Stimulated activated CD8-positive, alpha-beta memory T cell treated with anti-CD3 and anti-CD28 coated beads, Interleukin-4, amount 100 ng/mL, for 1 hour (primary cell): ENCODE measurements at places on chromosomes 6 and 20.

GRCh38 chr6:28682542-28682941 is 156.9 kb downstream of the GPX5 start:
- DNase-seq, result no peak

GRCh38 chr20:36856195-36856594 is 19.7 kb upstream of the TLDC2 start:
- DNase-seq, result no peak

GRCh38 chr20:3706774-3707507 is 5.5 kb downstream of the SIGLEC1 start:
- no peak for DNase-seq

DNA sequence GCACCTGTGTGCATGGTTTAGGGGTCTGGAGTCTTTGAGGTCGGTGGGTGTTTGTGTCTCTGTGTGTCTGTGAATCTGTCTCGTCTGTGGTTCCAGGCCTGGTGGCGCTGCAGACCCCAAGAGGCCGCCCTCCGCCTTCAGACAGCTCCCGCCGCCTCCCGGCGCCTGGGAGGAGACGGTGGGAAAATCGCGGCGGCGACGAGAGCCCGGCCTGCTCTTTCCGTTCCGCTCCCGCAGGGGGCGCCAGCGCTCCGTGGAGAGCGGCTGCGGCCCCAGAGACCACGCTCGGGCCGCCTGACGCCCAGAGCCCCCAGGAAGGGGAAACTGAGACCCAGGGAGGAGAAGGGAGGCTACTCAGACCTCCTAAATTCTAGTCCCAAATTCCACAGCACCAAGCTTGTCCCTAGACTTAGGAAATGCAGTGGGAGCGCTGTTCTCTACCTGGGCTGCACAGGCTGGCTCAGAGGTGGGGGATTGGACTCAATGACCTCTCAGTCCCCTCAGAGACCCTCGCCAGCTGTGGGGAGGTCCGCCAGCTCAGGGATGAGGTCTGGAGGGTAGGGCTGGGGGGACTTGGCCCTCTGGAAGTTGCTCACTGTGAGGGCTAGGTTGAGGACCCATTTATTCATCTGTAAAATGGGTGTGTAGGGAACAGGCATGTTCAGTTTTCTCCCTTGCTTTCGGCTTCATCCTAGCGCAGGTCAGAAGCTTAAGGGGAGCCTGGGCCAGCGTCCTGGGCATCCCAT is 36.9 kb upstream of the BLCAP start:
- DNase-seq, result no peak

- DNase-seq, result no peak
Measured at GRCh38 chr6:16575655-16576054, 185.6 kb downstream of the ATXN1 start.

- DNase-seq, result no peak
Measured at GRCh38 chr6:157505912-157506491, 125.0 kb downstream of the ZDHHC14 start.

GRCh38 chr20:20192366-20192765 is 140.0 kb downstream of the CFAP61 start:
- no peak for DNase-seq

DNA sequence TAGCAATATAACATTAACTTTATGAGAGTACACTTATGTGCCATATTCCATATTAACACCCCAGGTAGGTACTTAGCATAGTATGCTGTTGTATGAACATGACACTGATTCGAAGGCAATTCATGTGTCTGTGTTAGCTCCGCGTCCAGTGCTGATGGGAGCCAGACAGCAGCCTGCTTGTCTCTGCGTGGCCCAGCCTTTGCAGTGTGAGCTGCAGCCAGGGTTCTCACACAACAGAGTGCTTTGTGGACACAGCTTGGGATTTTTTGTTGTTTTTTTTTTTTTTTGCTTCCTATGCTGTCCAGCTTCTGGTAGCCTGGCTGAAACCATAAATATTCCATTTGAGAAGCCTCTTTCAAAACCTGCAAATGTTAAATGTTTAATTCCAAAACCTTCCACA is 350.9 kb downstream of the SMOC2 start:
- DNase-seq, result no peak

DNA sequence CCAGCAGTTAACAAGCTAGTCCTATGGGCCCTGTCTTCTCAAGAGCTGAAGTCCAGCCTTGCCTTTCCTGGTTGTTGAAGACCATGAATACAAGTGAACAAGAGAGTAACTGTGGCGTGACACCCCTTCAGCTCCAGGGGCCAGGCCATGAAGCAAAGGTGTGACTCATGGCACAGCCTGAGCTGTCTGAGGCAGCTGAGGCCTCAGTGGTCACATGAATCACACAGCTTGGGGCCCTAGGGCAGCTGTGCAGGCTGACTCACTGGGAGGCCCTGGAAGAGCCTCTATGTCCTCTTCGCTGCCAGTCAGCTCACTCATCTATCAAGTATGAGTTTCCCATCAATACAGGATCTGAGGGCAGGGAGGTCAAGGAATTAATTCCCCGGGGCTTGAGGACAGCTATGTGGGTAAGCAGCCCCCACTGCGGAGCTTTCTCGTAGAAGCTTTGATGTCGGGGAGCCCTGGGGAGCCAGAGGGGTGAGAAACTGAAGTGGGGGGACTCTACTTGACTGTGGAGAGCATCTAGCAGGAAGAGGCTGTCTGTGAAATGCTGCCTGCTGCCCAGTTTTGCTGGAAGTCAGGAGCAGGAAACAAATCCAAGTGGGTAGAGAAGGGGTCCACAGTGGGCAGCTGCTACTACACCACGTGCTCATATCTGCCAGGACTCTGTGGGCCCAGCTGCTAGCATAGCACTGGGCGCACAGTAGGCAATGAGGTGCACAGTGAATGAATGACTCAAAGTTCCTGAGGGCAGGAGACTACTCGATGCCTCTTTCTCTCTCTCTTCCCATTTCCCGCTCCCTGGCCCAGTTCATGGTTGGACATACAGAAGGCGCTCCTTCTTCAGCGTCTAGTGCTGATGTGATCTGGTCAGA is 13.7 kb upstream of the FAM83C start:
- DNase-seq, result no peak

GRCh38 chr6:120354452-120355098 is 979.7 kb downstream of the TBC1D32 start:
- DNase-seq, result no peak

DNA sequence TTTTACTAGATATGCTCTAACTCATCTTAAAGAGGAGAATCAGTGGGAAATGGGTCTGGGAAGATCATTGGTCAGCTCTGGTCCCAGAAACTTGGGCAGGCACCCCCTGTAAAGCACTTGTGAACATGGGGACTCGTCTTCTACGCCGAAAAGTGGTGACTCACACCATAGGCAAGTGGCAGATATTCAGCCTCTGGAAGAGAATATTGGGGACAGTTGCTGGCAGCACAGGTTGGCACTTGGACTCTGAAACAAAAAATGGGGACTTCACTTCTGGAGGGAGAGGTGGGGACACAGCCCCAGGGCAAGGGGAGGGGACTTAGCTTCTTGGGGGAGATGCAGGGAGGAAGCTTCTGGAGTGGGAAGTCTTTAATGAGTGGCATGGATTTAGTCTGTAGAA is 11.9 kb upstream of the ZNF343 start:
- DNase-seq, result no peak

DNA sequence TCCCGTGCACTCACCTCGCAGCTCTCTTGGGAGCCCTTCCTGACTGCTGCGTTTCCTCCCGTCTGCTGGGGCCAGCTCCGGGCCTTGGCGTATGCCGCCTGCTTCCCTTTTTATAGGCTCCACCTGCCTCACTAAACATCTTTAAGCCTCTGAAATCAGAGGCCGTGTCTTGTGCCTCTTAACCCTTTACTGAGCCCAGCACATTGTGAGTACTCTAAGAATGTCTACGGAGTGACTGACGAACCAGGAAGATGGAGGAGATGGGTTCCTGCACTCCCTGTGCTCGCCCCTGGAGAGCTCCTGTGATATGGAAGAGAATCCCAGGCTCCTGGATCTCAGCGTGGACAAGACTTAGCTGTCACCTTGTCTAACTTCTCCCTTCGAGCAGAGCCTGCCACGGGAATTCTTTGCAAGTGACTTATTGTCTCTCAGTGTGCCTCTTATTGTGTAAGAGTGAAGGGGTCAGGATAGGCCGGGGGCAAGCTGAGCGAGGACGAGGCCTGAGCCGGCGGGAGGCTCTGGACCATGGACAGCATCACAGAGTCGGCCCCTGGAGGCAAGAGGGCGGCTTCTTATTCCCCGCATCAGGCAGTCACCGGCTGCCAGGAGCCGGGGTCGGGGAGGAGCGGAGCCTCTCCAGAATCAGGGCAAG is 70.9 kb upstream of the CCDC167 start:
- DNase-seq, result no peak

DNA sequence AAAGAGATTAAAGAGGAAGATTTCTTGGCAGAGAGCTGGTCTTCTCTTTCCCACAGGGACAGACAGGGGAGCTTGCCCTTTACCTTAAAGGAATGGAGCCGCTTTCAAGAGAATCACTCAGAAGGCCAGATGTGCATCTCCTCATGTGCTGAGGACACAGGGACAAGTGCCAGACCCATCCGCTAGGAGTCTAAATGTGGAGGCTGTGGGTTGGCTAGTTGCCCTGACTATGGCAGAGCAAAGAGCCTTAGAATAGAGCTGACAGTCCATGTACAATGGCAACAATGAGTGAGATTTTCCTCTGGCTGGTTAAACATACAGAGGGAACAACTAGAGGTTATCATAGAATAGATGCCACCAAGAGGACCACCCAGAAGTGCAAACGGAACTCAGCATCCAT is 7.3 kb upstream of the DOK5 start:
- no peak for DNase-seq

DNA sequence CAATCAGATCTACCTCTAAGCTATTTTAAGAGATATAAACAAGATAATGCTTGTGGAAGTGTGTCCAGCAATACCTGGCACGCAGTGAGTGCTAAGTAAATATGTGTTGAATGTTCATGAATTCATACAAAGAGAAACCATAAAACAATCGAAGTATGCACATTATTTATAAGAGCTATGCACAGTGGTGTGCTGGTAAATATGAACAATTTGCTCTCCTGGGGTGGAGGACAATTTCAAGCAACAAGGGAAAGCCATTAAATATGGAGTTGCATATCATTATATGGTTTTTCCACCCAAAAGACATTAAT is 526.6 kb upstream of the MARCKS start:
- no peak for DNase-seq

- DNase-seq, result no peak
Measured at GRCh38 chr6:134585517-134585873, 267.6 kb upstream of the SGK1 start.

DNA sequence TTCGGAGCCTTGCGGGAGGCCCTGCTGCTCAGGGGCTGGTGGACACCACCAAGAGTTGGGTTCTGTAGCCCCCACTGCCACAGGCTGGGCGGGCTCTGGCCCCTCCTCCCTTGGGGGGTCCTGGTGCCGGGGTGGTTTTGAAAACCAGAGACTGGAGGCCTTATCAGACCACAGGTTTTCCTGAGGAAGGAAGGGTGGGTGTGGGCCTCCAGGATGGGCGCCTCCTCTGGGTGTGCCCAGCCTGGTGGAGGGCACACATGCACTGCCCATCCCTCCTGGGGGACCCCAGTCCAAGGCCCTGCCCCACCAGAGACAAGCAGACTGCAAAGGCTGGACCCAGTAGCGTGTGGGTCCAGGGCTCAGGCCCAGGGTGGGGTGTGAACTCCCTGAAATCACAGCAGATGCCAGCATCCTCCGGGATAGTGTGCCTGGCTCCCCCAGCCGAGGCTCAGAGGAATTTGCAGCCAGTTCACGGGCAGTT is 13.5 kb upstream of the ZBTB46 start:
- no peak for DNase-seq

- DNase-seq, result no peak
Measured at GRCh38 chr20:10596710-10597121, 77.1 kb downstream of the JAG1 start.

DNA sequence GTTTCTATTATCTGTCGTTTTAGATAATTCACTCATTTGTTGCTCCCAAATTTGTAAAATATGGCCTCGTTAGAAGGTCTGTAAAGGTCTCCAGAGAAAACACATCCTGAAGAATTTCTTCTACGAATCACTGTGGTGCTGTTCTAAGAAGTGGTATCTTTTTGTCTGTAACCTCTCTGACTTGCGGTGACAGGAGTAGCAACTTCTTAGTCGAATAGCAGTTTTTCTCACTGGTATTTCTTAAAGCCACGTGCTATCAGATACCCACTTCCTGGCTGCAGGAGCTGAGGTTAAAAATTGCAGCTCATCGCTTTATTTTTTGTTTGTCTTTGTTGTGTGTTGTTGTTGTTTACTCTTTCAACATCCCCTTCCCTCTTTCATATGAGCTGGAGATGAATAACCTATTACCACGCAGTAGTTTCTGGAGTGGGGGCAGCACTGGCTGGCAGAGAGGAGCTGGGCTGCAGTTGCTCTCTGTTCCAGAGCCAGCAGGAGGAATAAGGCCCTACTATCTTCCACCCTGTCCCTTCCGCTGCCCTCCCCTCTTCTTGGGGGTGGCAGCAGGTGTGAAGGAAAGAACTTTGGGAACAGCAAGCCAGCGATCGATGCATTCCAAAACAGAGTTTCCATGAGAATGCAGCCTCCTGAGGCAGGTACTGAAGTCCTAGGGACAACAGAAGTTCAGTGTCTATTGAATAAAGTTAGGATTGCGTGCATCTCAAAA is 64.7 kb downstream of the C6orf118 start:
- DNase-seq, result no peak
